ENCODE measurements at places on chromosomes 7 and 10.

DNA sequence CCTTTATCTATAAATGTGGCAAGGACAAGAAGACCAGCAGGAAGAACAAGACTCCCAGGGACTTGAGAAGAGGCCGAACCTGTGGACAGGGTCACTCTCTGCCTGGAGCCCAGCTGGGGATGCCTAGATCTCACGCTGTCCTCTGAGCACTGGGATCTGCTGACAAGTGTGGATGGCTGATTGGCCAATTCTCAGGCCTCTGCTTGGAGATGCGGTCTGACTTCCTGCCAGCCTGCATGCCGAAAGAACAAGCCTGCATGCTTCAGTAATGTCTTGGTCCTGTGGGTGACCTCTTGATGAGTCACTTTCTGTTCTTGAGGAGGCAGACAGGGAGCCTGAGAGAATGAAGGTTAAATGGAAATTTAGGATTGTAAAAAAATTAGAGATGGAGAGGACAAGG is 84.7 kb downstream of the TMEM178B start:
- DNase-seq: no peak

DNA sequence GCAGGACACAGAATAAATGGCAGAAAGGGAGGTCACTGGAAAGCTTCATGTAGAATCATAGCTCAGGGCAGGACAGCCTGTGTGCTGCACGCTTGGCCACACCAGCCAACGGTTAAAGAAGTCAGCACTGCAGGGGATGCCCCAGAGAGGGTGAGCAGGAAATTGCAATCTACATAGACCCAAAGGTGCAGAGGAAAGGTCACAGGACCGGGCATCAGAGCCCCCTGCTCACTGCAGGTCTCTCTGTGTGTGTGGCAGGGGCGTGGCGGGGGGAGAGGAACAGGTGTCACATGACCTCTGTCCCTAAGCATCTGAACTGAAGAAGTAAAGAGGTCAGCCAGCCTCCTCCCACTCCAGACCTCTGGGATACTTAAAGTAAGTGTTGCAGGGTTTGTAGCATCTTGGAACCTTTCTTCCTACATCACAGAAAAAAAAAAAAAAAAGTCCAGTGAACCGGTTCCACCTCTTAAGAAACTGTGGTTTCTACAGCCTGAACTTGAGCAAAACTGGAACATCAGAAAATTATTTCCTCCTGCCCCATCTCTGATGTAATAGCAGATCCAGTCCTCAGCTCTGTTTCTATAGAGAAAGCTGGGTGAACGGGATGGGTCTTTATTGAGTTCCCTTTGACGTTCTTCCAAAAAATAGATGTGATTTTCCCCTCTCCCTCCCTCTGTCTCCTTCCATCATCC is 64.3 kb downstream of the RGS10 start:
- DNase-seq: no peak

DNA sequence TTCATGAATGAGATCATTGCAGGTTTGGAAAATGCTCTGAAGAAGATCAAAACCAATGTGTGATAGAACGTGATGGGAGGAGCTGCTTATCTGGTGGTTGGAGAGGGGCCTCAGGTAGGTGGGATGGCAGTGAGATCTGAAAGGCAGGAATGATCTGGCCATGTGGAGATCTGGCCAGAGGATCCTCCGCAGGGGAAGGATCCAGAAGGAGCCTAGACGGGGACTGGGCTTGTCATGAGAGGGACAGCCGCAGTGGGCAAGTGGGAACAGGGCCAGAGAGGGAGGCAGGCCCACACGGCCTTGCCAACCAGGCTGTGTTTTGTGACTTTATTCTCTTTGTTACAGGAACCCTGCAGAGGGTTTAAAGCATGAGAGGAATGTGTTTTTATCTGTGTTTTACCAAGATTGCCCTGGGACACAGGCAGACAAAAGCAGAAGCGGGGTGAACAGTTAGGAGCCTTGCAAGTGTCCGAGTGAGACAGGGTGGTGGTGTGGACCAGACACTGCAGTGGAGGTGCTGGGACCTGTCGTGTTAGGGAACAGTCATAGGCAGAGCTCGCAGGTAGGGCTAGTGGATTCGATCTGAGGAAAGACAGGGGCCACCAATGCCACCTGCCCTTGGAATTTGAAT is 66.6 kb downstream of the TLL2 start:
- no peak for DNase-seq

- no peak for DNase-seq
Measured at GRCh38 chr7:77242554-77242953, 42.9 kb upstream of the FGL2 start.

DNA sequence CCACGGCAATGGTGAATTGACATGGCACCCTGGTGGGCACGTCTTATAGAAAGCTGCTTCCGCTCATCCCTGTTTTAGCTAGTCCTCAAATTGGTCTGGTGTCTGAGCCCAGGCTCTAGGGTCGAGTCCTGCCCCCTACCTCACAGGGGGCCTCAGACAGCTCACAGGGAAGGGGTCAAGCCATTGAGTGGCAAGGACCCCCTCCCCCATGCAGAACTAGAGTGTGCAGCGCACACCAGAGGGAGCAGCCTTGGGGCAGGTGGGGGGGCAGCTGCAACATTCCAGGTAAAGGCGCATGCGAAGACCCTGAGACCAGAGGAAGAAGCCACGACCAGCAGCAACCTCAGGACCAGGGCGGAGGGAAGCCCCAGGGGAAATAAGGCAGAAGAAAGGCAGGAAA is 240.4 kb upstream of the PPP2R2D start:
- DNase-seq: no peak

- no peak for DNase-seq
Measured at GRCh38 chr10:132156382-132156781, 30.4 kb upstream of the DPYSL4 start.

- no peak for DNase-seq
Measured at GRCh38 chr7:64174941-64175340, 32.1 kb upstream of the ZNF735 start.
